ENCODE measurements at places on chromosomes 7 and 10. TPM values are rescaled to one million over a fixed set of nuclear protein-coding genes. Genes with fewer than 3 reads are reported as not detected.
A peak's percentile ranks its signal among the peaks of the same experiment; 100 is the strongest.

Gene TDRD1
- not detected for polyA plus RNA-seq

Gene EBLN1
- not detected for polyA plus RNA-seq

GRCh38 chr7:37698276-37698675, 14.7 kb downstream of the GPR141 start:
- no peak for DNase-seq

DNA sequence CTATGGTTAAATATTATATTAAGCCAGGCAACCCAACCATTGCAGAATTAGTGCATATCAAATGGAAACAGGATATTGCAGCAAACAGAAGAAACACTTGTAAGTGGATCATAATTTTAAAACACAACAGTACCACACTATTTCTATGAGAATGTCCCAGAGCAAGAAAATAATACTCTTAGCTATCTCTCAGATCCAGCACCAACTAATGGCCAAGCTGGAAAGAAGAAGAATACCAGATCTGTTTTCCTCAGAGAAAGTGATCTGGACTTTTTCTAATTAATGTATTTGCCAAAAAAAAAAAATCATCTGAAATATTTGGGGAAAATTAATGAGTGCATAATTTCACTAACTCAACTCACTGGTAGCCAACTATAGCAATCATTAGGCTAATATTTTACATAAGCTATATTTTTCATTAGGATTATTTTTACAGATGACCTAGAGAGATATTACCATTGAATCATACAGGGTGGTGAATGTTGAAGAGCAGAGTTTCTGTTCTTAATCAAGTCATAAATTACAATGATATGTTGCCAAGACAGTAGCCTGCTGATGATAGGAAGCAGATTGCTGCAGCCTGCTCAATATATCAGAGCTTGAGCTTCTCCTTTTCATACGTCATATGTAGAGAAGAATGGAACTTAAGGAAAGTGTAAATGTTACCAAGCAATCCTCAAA, 995.4 kb upstream of the LRRN3 start:
- DNase-seq, result no peak

DNA sequence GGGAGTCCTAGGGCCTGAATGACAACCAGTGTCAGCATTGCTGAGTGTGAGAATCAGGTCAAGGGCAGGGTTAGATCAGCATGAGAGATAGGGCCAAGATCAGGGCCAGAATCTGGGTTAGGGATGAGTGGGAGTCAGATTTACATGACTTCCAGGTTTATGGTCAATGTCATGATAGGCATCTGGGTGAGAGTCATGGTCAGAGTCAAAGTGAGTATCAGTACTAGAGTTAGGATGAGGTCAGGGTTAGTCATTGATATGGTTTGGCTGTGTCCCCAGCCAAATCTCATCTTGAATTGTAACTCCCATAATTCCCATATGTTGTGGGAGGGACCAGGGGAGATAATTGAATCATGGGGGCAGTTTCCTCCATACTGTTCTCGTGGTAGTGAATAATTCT, 12.3 kb downstream of the MRPS24 start:
- no peak for DNase-seq

DNA sequence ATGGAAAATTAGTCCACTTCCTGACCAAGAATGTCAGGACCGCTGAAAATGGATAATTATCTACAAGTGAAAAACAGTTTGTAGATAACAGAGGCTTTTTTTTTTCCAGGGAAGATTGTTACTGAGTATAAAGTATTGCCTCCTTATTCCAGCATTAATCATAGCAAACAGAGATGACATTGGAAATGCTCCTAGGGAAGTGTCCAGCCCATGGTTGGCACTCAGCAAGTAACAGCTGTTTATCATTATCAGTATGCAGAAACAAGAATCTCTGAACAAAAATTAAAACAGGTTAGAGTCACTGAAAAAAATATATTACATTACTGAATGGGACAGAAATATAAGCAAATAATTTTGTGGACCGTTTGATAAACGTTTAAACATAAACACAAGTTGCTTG, 14.6 kb downstream of the FGL2 start:
- peak; percentile 8 for DNase-seq

- DNase-seq, result peak; percentile 65
These were observed 144.2 kb upstream of the EGR2 start for GRCh38 chr10:62960416-62960815.

DNA sequence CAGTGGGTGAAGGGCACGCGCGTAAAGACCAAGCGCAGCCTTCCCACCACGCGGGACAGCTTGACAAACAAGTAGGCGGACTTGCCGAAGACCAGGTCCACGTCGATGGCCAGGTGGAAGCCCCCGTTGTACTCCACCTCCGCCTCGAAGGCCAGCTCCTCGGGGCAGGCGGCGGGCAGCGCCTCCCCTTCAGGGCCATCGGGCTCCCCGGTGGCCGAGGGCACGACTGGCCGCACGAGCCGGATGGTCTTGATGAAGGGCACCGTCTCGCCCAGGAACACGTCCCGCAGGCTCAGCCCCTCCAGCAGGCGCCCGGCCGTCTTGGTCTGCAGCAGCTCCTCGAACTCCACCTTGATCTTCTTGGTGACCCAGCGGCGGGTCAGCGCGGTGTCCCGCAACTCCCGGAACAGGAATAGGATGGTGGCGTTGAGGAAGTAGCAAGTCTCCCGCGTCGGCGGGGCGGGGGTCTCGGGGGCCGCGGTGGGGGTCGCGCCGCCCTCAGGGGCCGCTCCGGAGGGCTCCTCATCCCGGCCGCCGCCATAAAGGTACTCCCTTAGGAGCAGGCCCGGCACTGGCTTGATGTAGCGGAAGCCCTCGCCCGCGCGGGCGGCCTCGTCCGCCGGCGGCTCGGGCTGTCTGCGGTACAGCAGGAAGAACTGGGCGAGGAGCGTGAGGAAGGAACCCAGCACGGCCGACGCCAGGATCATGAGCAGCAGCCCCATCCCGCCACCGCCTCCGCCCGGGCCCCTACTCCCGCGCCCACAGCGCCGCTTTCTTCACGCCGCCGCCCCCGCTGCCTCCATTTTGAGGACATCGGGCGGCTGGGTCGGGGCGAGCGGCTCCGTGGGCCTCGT, 507 bp downstream of the PDZD8 start:
- DNase-seq, result peak; percentile 12

DNA sequence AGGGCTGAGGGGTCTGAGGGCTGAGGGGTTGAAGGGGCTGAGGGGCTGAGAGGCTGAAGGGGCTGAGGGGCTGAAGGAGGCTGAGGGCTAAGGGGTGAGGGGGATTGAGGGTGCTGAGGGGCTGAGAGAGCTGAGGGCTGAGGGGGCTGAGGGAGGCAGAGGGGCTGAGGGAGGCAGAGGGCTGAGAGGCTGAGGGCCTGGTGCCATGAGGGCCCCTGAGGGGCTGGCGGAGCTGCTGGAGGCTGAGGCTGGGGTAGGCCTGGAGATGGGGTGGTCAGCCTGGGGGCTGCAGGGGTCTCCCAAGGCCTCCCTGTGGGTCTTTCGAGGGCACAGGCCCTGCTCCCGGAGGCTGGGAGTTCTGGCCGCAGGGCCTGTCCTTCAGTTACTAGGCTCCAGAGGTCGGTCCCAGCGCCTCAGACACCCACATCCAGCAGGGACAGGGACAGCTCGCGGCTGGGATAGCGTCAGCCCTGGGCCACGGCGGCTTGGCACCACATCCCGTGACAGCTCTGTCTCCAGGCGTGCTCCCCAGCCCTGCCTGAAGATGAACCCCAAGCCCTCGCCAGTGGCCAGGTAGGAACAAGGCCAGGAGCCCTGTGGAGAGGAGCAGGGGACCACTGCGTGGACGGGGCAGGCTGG, 16.9 kb downstream of the MYO1G start:
- DNase-seq, result no peak

Data from cardiac muscle cell (in vitro differentiated cells and primary cell).